ENCODE measurements at places on chromosomes 6 and 20. TPM values are rescaled to one million over a fixed set of nuclear protein-coding genes. Genes with fewer than 3 reads are reported as not detected.
A peak's percentile ranks its signal among the peaks of the same experiment; 100 is the strongest.

- DNase-seq: no peak
These were observed 117.2 kb downstream of the FOXO3 start for GRCh38 chr6:108677894-108678293.

DNA sequence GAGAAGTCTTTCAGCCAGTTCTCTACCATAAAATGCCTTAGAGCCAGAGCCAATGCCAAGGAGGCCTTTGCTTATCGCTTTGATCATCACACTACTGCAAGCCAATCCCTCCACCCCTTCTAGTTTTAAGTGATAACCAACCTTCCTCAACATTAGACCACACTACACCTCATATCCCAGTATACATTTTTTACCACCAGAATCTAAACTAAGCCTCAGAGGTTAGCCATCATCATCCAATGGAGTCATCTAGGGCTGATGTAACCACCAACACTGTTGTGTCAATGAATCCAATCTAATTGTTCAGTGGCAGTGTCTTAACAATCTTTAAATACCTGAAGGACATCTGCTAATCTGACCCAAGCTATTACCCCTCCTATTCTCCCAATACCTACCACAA, 6.4 kb downstream of the ZUP1 start:
- peak; percentile 10 for DNase-seq

DNA sequence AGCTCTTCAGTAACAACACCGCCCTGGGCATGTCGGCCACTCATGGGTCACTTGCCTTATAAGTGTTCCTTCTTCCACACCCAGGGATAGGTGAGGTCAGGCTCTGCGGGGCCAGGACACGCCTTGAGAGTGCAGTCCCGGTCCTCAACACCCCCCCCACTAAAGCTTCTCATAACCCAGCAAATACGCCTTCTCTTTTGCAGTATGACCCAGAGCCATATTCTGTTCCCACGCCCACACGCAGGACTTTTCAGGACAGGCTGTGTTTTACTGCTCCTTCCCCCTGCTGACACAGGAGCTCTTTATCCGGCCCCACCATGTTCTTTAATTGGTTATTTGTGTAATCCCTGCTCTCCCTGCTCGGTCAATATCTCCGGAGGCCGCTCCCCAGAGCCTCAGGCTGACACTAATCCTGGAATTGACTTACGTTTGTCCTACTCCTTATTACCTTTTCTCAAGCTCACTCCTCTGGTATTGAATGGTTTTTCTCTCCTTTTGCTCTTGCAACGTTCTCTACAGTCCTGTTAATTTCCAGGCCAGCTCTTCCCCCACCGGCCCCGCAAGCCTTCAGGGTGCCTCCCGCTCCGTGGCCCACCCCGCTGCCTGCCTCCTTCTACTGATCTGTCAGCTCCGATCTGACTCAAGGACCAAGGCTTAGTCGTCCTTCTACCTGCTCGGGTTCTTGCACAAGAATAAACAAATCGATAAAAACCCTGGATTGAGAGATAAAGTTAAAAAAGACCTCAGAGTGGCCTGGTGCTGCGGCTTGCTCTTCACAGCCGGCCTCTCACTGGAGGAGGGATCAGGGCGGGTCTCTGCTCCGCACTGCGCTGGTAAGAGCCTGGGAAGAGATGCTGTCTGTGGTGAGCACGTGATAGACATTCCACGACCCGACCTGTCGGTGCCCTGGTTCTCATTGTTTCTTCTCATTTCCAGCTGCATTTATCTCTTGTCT, 357.5 kb downstream of the ZFAND3 start:
- DNase-seq: no peak

DNA sequence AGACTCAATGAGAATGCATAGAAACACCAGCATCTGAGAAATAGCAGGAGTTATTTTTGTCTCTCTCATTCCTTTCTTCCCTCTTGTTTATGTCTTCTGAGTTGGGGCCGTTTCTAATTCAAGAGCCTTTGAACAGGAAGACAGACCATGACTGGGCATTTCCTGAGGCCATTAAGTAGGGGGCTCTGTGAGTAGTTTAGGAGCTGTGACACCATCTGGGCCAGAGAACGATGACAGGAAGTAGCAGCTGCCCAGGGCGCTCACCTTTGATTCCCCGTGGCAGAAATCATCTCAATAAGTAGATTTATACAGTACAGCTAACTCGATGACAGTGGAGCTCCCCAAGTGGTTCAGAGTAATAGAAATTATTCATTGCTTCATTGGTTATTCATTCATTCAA, 298.4 kb upstream of the PLN start:
- DNase-seq: no peak

DNA sequence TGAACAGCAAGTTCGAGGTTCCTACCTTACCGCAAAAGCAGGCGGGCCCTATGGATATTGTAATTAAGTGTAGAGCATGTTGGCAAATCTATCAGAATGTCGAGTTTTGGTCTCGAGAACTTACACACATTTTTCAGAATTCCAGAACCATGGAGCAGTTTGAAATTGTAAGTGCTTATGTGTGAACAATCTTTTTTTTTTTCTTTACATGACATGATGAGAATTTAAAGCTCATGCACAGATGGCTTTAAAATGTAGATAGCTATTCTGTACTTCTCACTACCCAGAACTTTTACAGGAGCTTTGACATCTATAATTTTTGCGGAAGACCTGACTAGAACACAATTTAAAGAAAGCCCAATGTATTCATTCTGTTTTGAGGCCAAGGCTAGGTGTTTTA, 117.8 kb upstream of the RSPO3 start:
- DNase-seq: no peak

GRCh38 chr6:47147175-47147727, 105.1 kb upstream of the ADGRF1 start:
- no peak for DNase-seq

- no peak for DNase-seq
These were observed 354.1 kb upstream of the MAP3K7 start for GRCh38 chr6:90940812-90941481.

- DNase-seq: no peak
These were observed 184.9 kb upstream of the TENT5A start for GRCh38 chr6:81937296-81937937.

DNA sequence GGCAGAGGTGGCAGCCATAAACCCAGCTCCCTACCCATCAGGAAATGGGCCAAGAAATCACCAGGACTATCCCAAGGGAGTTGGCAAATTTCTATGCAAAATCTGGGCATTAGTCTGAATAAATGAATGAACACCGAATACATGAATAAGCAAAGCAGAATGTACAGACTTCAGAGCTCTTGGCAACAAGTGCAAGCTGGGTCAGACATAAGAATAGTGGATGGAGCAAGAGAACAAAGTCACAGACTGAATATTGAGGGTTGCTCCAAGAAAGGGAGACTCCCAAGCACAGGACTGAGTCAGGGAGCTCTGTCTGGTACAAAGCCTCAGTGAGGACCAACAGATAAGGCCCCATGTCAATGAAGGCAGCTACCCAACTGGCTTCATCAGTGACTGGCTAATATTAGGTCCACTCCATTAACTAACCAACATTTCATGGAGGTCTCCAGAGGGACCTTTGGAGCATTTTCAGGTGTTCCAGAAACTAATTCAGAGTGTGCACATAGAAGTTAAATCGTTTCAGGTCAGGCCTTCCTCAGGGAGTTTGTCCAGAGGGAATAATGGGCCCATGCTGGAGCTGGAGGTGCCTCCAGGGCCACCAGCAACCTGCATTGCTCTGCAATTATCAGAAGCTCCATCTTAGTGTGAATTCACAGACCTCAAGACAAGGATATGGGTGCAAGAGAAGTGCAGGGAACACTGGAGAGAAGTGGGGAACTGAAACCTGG, 191.5 kb upstream of the RALGAPA2 start:
- no peak for DNase-seq

DNA sequence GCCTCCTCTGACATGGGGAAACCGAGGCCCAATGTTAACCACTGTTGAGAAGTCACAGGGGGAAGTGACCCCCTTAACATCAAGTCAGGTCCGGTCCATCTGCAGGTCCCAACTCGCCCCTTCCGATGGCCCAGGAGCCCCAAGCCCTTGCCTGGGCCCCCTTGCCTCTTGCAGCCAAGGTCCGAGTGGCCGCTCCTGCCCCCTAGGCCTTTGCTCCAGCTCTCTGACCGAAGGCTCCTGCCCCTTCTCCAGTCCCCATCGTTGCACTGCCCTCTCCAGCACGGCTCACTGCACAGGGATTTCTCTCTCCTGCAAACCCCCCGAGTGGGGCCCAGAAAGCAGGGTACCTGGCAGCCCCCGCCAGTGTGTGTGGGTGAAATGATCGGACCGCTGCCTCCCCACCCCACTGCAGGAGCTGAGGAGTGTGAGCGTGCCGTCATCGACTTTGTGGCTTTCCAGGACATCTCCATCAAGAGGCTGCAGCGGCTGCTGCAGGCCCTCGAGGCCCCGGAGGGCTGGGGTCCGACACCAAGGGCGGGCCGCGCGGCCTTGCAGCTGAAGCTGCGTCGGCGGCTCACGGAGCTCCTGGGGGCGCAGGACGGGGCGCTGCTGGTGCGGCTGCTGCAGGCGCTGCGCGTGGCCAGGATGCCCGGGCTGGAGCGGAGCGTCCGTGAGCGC, 1.6 kb downstream of the TNFRSF6B start:
- DNase-seq: no peak

- no peak for DNase-seq
These were observed 118.9 kb downstream of the SAMD5 start for GRCh38 chr6:147627411-147627810.

DNA sequence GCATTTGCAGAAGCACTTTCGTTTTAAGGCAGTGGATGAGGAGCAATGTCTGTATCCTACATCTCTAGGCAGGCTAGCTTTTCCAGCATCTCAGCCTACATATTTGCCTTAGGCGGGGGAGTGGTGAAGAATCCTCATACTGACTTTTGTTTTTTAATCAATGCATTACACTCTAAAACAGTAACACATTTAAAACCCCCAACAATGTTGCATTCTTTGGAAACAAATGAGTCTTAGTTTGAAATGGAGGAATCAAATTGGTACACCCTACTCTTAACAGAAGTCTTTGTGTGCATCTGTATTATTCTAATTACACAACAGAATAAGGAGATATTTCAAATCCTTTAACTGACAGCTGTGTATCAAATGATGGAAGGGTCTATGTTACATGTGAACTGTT, 9.0 kb downstream of the NKAIN2 start:
- DNase-seq: no peak

DNA sequence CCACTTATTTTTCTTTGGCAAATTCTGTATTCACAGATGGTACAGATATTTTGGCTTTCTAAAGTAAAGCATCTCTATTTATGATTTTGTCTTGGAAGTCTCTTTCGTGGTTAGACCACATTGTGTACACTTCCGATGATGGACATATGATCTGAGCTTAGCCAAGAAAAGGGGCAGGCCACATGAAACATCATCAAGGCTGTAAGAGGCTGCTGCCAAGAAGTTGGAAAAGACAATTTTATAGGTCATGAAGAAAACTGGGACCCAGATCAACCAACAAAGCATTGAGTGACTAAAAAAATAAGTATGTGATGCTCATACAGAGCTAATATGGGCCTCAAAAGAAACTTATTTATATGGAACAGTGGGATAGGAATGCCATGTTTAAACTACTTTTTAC, 266.4 kb downstream of the HAO1 start:
- DNase-seq: no peak

GRCh38 chr6:152054441-152054840, 247.0 kb downstream of the ESR1 start:
- DNase-seq: no peak

DNA sequence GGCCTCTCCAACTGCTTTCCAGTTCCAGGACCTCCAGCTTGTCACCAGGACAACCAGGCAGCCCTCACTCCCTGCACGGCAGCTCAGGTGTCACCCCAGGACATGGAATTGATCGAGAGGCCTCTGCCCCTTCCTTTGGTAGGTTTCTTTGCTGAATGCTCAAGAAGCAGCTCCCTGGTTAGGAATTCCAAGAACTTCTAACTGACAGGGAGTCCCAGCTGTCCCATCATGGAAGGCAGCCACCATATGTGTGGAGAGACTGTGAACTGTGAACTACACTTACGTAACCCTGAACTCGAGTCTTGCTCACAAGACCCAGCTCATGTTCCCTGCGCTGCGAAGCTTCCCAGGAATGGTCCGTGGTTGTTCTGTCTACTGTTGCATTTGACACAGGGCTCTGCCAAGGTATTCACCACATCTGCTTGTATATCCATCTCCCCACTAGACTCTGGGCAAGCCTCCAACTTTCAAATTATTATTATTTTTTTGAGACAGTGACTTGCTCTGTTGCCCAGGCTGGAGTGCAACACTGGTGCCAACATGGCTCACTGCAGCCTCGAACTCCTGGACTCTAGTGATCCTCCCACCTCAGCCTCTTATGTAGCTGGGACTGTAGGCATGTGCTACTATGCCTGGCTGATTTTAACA, 35.7 kb downstream of the MGME1 start:
- no peak for DNase-seq

DNA sequence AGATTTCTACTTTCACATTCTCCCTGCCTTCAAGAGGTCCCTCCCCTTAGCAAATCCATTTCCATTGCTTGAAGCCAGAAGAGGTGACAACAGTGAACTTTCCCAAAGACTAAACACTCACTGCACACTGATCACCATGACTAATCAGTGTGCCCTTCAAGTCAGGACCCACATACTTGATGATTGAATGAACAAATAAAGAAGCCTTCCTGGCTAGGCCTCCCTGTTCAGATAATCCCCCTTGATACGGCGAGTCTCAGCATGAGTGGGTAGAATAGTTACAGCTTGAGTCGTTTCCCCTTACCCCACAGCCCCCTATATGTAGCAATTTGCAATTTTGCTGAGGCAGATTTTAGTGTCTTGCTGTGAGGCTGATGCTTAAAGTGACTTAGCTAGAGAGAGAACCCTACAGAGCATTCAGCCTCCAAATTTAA, 102.2 kb downstream of the UNC5CL start:
- DNase-seq: no peak

GRCh38 chr6:32158052-32158451, 4.1 kb downstream of the PPT2 start:
- no peak for DNase-seq

Gene SLC39A7
- 58.3 TPM for total RNA-seq

Gene NOX3
- total RNA-seq: not detected

Gene BHLHE23
- not detected for total RNA-seq

Gene TRAPPC3L
- not detected for total RNA-seq

Gene PKIB
- 0.79 TPM for total RNA-seq

Gene SLC17A4
- not detected for total RNA-seq

Gene CST7
- 174 TPM for total RNA-seq

Gene KIFC1
- total RNA-seq: 96.3 TPM

Gene CDSN
- total RNA-seq: not detected

Gene UST
- 3.7 TPM for total RNA-seq

Gene OPRM1
- total RNA-seq: not detected

Gene HSPA1A
- total RNA-seq: 37.6 TPM

Gene IL20RA
- total RNA-seq: not detected
